Activated T-helper 17 cell treated with anti-CD3 and anti-CD28 coated beads, Interleukin-2, amount 50 U/mL, for 72 hours (primary cell): ENCODE measurements at places on chromosomes 5 and 9.
A peak's percentile ranks its signal among the peaks of the same experiment; 100 is the strongest.

GRCh38 chr9:4680173-4680525 lies 780 bp downstream of the CDC37L1 start:
- no peak for ATAC-seq

DNA sequence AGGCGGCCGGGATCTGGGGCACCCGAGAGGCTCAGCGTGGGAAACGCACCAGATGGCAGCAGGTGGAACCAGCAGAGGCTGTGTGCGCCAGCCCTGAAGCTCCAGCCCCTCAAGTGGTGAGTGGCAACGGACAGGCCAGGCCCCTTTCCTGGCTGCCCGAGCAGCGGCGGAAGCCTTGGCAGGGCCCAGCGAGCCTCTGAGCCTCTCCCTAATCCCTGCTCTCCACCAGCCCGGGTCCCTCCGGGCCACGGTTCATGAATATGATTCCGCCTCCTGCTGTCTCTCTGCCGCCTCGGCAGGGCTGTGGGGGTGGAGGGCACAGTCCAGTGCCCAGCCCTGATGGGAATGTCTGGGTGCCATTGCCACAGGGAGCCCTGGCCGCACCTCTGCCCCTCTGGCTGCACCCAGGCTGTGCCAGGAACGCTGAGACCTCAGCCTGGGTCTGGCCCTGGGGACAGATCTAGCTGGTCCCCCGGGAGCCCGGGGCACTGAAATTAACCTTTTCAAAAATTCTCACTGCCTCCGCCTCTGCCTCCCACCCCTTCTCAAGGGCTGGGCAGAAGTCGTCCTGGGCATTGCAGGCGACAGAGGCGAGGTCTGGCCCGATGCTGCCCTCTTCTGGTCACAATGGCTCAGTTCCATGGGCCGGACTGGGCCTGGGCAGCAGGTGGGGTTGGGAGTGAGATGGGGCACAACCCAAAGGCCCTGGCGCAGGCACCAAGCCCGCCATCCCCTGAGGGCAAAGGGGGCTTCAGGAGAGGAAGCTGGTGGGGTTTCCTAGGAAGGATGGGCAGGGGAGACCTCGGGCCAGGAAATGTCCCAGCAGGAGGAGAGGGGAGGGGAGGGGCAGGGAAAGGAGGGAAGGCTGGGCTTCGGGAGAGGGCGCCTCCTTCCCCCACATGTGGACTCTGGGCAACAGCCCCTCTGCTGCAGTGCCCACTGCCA lies 20.3 kb downstream of the CCDC187 start:
- ATAC-seq = peak; percentile 95

- peak; percentile 77 for ATAC-seq
These were observed 70.2 kb upstream of the AGXT2 start for GRCh38 chr5:35117967-35118366.

GRCh38 chr5:99032234-99033013 lies 103.6 kb upstream of the CHD1 start:
- ATAC-seq = peak; percentile 27

- ATAC-seq = no peak
These were observed 110.1 kb upstream of the ABCA1 start for GRCh38 chr9:105038051-105038450.

DNA sequence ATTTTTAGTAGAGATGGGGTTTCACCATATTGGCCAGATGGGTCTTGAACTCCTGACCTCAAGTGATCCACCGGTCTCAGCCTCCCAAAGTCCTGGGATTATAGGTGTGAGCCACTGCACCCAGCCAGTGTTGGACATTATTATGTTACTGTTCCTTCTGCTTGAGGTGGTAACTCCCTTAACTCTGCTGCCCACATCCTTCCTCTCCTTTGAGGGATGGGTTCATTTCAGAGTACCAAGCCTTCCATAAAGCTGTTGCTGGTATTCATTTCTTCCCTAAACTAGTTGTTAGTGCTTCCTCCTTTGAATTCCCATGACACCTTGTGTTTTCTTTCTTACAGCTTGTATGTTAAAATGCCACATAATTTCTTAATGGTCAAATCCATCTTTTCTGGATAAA lies 54.0 kb downstream of the CTNNA1 start:
- no peak for ATAC-seq

GRCh38 chr9:79360387-79361347 lies 211.1 kb upstream of the TLE4 start:
- ATAC-seq = no peak

GRCh38 chr9:34370335-34370969 lies 6.2 kb downstream of the MYORG start:
- peak; percentile 16 for ATAC-seq

GRCh38 chr9:73437758-73438157 lies 286.1 kb downstream of the ANXA1 start:
- no peak for ATAC-seq

DNA sequence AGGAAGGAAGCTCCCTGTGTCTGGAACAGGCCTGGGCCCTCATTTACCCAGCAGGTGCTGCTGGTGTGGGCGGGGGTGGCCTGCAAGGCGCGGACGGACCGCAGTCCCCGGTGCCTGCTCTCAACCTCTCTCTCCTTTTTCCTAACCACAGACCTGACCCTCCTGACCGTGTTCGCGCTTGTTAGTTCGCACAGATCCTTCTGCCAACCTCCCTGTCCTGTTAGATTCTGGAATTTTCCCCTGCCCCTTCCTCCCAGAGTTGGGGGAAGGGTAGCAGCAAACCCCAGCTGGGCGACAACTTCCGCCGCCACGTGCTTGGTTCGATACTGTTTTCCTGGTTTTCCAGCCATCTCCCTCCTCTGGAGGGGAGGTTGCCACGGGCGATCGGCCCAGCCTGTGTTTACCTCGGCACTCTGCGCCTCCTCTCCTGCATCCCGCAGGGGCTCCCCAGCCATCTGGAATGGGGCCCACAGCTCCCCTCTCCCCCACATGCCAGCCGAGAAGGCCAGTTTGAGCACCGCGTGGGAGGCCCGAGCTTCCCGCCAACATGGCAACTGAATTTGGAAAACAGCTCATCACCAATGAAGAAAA lies 70.8 kb upstream of the UNC5A start:
- no peak for ATAC-seq
